Motor neuron (in vitro differentiated cells): ENCODE measurements at places on chromosomes 5 and 9. TPM values are rescaled to one million over a fixed set of nuclear protein-coding genes. Genes with fewer than 3 reads are reported as not detected.

The FRMD3 gene
- total RNA-seq, result 34.4 and 35.8 TPM in 2 replicates

The NUDT2 gene
- total RNA-seq, result 33.7 and 44.5 TPM in 2 replicates

The TOR4A gene
- 9.4 and 11.0 TPM in 2 replicates for total RNA-seq

The NAIP gene
- total RNA-seq, result 8.7 and 18.6 TPM in 2 replicates

The SOHLH1 gene
- total RNA-seq, result 0.15 and 0.16 TPM in 2 replicates

The ANKRD34B gene
- total RNA-seq, result 0.16 and 0.27 TPM in 2 replicates

The C6 gene
- total RNA-seq, result 3.6 TPM in 2 replicates

The SET gene
- 439 and 447 TPM in 2 replicates for total RNA-seq

The SMIM27 gene
- total RNA-seq, result 19.6 and 19.9 TPM in 2 replicates

The ZNG1A gene
- 65.3 and 77.5 TPM in 2 replicates for total RNA-seq

The GAS1 gene
- total RNA-seq, result 2.2 and 2.7 TPM in 2 replicates

The FGF1 gene
- 0.44 and 0.52 TPM in 2 replicates for total RNA-seq

The MAST4 gene
- 14.8 and 20.6 TPM in 2 replicates for total RNA-seq

The RGS14 gene
- 11.7 and 23.9 TPM in 2 replicates for total RNA-seq

The LMX1B gene
- 0.16 and 0.25 TPM in 2 replicates for total RNA-seq
